ENCODE measurements at places on chromosomes 7 and 10.

DNA sequence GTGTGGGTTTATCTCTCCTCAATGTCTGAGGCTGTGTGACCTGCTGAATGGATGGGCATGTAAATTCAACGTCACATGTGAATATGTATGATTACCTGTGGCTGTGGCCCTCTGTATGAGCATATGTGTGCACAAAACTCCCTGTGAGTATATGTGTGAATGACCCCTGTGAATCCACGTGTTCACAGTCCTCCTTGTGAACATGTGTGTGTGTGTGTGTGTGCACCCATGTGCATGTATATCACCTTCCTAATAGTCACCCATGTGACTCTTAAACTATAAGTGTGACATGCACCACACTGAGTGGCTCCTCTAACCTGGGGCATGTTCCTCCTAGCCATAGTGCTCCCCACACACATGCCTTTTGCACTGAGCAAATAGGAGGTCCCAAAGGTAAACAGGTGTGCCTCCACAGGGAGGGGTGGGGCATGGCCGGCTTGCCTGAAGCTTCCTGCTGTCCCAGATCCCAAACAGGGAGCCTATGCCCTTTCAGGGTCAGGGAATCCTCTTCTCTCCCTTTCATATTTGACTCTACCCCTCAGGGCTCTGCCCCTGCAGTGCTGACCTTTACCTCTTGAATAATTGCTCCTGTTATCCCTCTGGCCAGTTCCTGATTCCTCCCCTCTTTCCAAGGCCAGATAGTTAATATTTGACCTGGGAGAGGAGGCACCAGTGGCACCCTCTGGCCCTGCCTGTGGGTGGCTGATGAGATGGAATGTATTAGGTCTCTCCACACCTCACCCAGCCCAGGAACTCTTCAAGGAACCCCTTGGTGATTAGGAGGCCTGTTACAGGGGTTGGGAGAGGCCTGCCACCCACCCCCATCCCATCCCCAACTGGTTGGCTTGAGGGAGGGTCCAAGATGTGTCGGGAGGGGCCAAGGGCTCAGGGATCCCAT lies 1.9 kb downstream of the SEMA4G start:
- DNase-seq: no peak

- DNase-seq: no peak
Measured at GRCh38 chr7:74627661-74628411, 29.7 kb upstream of the GTF2I start.

DNA sequence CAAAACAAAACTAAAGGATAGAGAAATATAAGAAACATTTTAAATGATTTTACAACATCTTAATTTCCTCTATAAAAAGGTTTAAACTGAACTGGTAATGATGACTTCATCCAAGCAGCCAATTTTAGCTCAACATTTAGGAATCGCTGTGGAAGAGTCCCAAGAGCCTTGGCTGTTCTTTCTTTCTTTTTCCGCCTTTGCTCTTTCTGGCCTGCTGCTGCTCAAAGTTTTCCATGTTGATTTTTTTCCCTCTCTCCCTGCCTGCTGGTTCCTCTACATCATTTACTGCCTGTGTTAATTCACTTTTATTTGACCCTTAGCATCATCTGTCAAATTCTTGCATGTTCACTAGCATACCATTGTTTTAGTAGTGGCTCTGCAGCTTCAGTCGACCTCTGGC lies 146.9 kb downstream of the EVX1 start:
- DNase-seq: no peak

DNA sequence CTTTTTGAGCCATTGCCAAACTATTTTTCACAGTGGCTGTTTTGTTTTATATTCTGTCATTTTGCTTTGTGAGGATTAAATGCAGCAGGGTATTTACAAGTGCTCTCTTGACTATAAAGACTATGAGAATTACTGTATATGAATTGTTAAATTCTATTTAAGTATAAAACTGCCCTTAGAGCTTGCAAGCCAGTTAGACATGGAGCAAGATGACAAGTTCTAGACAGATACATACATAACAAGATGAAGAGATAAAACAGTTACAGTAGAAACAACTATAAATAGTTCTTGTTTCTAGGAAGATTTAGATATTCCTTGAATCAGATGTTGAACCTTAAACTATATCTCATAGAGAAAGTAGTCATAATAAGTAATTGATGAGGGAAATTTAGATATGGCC lies 60.6 kb downstream of the DNAH11 start:
- DNase-seq: no peak

GRCh38 chr7:88806280-88807037 lies 10.9 kb upstream of the TEX47 start:
- no peak for DNase-seq

- DNase-seq: no peak
Measured at GRCh38 chr10:85607043-85607695, 759.4 kb downstream of the GRID1 start.

DNA sequence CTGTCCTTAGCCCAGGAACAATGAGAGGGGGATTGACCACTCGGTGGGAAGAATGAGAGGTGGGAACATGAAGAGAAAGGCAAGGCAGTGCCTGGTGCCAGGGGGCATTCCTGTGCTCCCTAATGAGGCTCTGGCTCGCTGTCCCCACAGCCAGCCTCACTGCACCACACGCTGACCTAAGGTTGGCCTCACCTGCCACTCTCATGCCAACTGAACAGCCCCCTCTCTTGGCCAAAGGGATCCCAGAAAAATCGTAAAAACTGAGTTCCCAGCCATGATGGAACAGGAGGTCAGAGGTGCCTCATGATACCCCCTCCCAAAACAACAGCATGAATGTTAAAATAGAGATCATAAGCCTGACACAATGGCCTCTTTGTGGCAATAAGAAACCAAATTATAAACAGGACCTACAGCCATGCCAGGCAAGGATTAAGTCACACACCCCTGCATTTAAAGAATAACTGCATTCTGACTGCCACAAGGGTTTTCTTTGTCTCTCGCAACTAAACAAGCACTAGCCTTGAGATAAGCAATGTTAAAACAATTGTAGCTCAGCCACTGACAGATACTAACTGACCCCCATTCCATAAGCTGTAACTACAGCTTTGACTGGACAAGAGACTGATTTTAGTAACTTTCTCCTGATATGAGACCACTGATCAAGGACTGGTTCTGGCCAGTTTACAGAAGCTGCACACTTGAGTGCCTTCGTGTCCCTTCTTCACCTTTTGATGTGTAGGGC lies 149.2 kb downstream of the SH2D4B start:
- DNase-seq: no peak

- DNase-seq: no peak
Measured at GRCh38 chr7:110870926-110871325, 220.0 kb upstream of the LRRN3 start.

DNA sequence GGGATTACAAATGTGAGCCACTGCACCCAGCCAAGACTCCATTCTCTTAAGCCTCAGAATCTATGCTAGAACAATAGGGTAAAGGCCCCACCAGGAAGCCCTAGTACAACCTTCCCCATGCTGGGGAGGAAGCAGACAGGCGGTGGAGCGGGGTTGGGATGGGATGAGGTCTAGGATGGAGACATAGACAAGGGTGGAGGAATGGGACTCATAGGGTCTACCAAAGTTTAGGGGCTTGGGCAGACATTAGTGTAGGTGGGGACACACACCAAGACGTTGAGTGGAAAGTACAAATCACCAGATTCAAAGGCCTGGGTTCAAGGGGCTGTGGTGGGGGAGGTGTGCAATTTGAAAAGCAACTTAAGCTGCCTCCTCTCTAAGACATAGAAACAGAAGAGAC lies 19.3 kb downstream of the PRSS2 start:
- DNase-seq: no peak

GRCh38 chr10:125484035-125484732 lies 198.8 kb downstream of the TEX36 start:
- DNase-seq: no peak

- no peak for DNase-seq
Measured at GRCh38 chr10:266974-267425, 131.7 kb downstream of the ZMYND11 start.

GRCh38 chr10:73096041-73096448 lies 621 bp downstream of the P4HA1 start:
- DNase-seq: peak; percentile 84

DNA sequence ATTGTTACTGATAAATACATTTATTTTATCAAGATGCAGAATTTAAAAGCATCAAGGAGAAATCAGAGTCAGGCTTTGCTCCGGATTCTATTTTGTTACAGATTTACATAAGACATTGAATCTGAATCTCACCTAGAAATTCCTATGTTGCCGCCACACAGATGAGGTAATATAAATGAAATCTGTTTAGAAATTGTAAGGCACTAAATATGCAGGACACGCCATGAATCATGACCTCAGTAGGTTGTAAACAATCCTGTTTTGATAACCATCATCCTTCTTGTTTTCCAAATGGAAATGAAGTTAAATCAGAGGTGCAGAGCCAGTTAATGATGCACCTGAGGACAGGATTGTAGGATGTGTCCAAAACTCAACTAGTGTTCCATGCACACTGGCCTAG lies 778.0 kb downstream of the MAGI2 start:
- DNase-seq: no peak

DNA sequence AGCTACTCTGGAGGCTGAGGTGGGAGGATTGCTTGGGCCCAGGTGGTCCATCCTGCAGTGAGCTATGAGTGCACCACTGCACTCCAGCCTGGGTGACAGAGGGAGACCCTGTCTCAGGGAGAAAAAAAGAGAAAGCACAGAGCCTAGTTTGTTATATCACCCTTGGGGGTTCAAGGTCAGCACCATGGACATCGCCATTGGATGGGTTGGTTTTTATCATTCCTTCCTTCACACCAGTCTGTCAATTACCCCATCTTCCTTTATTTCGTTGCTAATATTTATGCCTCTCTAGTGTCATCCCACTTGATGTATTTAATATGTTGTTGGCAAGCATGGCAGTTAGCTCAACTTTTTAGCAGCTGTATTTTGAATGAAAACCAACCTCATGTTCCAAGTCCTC lies 182.3 kb downstream of the NSUN6 start:
- DNase-seq: no peak

DNA sequence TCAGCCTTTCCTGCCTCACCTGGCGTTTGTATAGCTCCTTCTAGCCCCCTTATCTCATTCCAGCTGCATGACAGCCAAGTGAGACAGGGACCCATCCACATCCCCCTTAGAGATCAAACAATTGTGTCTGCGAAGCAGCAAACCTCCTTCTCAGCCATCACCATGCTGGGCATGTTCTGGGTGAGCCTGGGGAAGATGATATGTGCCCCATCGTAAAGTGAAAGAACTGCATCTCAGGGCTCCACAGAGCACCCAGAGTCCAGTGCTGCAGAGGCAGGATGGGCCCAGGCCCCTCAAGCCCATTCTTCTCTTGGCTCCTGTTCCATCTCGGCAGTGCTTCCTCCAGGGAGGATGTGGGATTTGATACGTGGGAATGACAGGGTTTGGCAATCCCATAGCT lies 43.2 kb downstream of the FIGNL1 start:
- DNase-seq: no peak

DNA sequence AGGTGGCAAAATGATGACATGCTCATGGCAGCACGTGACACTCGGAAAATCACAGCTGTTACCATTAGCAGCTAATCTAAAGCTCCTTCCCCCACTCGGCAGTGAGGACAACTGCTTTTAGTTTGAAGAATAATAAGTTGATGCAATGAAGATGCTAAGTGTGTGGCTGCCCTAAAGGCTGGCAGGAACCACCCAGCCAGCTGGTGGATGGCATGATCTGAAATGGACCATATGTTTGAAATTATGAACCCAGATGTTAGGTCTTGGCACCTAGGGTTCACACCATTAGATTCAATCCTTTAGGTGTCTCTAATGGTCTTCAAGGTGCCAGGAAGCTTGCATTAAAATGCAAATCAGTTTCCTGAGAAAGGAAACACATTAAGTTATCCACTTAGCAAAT lies 230.1 kb downstream of the WDR11 start:
- no peak for DNase-seq

DNA sequence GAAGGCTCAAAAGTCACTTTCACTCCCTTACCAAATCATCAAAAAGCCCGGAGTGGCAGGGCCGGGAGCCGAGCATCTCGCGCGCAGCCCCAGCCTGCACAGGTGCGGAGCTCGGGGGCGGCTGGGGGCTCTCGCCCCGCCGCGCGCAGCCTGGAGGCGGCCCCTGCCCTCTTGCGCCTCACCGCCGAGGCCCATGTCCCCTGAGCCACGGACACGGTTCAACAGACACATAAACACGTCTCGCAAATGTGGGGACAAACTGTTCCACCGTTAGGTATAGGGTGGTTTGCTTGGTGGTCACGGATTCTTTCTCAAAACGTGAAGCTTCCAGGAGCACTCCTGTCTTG lies 700 bp downstream of the GSAP start:
- no peak for DNase-seq

GRCh38 chr7:92722541-92722940 lies 113.8 kb downstream of the CDK6 start:
- no peak for DNase-seq

DNA sequence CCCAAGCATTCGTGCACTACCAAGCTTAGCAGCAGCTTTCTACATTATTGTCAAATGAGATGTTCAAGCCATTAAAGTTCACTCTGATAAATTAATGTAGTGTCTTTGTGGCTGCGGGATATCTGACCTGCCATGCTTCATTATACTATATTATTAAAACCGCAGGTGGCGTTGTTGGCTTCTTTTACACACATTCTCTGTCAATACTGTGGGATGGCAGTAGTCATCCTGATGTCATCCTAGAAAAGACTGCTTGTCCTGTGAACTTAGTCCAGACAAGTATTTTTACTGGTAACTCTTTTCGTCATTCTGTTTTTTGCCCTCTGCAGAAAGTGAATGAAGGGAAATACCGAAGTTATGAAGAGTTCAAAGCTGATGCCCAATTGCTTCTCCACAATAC lies 103.9 kb downstream of the ZMYND11 start:
- DNase-seq: no peak

DNA sequence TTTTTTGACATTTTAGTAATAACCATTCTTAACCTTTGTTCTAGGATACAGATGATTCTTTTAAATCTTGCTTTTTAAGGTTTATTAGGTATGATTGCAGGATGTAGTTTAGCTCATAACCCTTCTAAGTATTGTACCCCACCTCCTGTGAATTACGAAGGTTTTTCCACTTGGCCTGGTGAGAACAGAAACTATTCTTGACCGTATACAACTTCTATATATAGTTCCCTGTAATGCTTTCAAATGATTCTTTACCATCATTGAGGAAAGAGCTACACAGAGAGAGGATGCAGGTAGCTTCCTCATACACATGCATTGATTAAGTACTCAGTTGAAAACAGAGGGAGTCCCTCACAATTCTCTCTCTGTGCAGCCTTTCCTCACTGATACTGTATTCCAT lies 86.3 kb downstream of the PALS2 start:
- no peak for DNase-seq

DNA sequence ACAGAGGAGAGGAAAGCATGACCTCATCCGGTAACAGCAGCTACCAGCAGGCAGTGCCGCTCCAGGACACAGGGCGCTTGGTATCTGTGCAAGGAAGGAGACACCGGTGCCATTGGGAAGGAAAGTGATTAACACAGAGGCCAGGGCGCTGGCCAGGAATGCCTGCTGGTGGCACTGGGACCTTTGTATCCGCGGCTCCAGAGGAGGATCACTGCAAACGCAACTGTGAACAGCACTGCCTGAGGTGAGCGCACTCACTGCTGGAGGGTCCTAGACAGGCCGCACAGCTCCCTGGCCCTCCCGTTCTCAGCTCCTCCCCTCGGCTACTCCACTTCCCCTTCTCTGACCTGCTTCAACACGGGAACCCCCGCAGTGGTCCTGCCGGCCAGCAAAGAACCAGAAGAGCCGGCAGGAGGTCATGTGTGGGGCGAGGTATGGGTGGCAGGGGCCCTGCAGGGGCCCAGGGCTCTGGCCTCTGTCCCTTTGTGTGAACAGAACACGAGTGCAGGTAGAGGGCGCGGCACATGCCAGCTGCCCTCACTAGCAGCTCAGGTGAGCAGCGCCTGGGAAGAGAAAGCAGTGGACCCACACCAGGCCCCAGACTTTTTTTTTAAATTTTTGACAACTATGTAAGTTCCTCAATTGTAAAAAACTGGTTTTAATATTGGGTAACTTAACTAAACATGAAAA lies 107.6 kb downstream of the VIPR2 start:
- DNase-seq: no peak

Data from stimulated activated naive CD8-positive, alpha-beta T cell treated with anti-CD3 and anti-CD28 coated beads, Interleukin-15, amount 100 ng/mL, for 72 hours (primary cell).